ENCODE measurements at places on chromosomes 16 and 17.

- DNase-seq: no peak
Measured at GRCh38 chr17:5509482-5509881, 23.1 kb downstream of the MIS12 start.

DNA sequence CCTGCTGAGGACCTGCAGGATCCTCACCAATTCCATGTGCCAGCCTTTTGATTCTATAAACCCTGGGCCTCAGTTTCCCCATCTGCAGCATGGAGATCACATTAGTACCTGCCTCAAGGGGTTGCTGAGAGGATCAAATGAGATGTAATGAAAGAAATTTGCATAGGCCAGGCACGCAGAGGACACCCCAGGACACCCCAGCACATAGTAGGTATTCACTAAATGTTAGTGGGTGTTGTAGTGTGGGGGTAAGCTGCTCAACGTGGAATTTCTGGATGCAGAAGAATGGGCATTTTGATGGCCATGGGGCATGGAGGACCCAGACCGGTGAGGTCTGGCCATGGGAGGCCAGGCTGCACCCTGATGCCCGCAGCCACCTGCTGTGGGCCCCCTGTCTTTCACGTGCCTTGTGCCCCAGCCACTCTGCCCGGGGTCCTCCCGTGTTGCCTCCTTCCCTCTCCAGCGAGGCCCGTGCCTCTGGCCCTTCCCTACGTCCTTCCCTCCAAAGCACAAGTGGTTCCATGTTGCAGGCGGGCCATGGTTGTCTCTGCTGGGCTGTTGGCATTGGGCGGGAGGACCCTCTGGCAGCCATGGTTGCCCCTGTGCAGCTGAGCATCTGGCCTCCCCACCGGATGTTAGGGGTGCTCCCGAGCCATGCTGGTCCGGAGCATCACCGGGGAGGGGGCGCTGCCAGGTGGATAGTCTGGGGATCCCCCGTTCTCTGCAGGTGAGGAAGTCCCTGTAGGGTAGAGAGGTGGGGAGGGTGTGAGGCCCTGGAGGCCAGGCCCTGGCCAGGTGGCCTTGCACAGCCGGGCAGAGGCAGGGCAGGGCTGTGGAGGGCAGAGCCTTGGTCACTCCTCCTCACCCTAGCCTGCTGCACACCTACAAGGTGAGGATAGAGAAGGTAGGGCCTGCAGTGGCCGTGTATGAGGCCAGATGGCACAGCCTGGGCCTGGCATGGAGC lies 8.6 kb downstream of the MAP2K3 start:
- no peak for DNase-seq

GRCh38 chr16:79902351-79902750 lies 301.8 kb upstream of the MAF start:
- DNase-seq: no peak

DNA sequence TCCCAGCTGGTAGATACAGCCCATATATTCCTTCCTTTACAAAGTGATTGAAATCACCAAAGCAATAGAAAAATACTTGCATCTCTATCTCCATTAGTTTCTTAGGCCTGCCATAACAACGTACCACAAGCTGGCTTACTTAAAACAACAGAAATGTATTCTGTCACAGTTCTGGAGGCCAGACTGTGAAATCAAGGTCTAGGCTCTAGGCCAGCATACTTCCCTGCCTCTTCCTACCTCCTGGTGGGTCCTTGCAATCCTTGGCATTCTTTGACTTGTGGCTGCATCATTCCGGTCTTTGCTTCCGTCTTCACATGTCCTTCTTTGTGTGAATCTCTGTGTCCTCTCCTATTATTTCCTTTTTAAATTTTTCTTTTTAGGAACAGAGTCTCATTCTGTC lies 62.5 kb downstream of the ERCC4 start:
- no peak for DNase-seq

DNA sequence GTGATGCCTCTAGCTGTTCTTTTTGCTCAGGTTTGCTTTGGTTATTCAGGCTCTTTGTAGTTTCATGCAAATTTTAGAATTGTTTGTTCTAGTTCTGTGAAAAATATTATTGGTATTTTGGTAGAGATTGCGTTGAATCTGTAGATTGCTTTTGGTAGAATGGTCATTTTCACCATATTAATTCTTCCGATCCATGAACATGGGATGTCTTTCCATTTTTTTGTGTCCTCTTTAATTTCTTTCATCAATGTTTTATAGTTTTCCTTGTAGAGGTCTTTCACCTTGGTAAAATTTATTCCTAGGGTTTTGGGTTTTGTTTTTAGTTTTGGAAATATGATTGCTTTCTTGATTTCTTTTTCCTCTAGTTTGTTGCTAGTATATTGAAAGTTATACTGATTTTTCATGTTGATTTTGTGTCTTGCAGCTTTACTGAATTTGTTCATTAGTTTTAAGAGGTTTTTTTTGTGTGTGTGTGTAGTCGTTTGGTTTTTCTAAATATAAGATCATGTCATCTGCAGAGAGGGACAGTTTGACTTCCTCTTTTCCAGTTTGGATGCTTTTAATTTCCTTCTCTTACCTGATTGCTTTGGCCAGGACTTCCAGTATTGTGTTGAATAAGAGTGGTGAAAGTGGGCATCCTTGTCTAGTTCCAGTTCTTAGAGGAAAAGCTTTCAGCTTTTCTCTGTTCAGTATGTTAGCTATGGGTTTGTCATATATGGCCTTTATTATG lies 42.4 kb downstream of the NSRP1 start:
- DNase-seq: no peak

- no peak for DNase-seq
Measured at GRCh38 chr16:25910971-25911370, 219.2 kb downstream of the HS3ST4 start.

GRCh38 chr16:23491490-23492391 lies 18.6 kb downstream of the GGA2 start:
- DNase-seq: no peak

DNA sequence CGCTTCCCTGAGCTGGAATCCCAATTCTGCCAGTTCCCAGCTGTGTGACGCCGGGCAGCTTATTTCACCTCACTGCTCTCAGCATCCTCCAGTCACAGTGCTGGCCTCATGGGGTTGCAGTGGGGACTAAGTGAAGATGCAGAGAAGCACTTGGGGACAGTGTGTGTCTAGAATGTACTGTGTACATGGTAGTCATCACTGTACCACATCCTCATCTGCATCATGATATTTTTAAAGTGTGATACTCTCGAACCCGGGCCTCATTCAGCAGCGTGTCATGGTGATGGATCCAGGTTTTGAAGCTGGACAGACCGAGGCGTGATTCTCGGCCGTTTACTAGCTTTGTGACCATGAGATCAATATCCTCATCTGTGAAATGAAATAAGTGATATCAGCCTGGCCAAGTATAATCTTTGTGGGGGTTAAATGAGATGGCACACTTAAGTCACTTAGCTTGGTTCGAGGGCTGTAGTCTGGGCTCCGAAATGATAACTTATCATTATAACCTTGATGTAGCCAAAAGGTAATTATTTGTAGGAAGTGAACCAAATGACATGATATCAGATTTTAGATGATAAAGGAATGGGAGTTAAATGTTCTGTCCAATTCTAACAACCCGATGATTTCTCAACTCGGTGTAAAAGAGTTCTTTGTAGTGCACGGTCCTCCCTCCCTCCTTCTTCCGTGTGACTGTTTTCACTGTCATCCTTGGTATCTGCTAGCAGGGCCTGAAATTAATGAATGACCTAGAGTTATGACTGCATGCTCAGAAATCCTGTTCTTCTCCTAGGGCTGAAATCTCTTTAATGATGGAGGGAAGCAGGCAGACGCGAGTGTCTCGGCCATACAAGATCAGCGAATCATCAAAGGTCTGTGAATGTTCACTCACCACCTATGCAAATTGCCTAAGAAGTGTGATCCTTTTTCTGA lies 2.0 kb downstream of the KLHL36 start:
- DNase-seq: no peak

DNA sequence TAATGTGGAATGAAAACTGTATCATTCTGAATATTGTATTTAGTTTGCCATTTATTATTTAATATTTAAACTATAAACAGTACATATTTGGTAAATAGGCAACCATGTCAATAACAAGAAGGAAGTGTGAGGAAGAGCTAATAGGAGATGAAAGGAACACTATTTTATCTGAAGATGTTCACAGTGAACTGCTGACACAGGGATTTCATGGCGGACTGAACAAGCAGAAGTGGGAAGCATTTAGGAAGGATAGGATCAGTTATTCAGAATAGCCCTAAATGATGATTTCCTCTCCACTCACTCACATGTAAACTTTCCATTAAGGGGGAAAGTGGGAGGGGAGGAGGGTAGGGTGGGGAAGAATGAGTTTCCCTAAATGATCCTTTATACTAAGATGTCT lies 682.4 kb downstream of the TOX3 start:
- no peak for DNase-seq

DNA sequence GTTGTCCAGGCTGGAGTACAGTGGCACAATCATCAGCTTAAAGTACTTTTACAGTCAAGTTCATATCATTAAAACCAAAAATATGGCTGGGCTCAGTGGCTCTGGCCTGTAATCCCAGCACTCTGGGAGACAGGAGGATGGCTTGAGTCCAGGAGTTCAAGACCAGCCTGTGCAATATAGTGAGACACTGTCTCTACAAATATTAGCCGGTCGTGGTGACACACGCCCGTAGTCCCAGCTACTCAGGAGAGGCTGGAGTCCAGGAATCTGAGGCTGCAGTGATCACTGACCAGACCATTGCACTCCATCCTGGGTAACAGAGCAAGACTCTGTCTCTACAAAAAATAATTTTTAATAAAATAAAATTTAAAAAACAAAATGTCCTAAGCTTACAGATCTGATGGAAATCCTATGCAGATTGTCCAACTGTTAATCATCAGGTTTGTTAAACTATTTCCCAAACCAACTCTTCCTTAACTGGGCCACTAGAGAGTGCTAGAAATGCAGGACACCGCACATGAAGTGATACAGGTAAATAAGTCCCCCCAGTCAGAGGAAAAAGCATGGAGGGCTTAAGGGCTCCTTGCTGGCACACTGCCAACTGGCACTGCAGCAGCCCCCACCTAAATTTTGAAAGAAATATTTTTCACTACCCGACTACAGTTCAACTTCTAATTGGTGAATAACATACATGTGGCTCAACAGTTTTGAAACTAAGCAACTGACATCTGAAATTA lies 2.8 kb downstream of the USP22 start:
- peak; percentile 18 for DNase-seq

DNA sequence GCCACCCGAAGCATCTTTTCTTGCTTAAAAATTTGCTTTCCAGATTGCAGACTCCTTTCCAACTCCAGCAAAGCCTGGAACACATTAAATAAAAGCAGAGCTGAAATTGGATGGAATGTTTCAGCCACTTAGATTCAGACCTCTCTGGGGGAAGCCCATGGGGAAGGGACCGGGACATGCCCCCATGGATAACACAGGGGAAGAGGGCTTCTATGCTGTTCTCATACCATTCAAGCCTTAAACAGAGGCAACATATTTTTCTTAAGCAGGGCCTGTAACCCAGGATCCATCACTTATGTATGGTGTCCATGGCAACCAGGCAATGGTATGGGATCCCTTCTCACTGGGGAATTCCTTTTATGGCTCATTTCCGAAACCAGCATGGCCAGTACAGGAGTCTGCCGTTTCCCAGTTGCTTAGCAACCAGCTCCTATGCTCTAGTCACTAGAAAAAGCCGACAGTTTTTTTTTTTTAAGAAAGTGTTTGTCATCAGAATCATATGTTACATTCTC lies 62.0 kb upstream of the MARCHF10 start:
- DNase-seq: no peak
